Mammary epithelial cell (primary cell): ENCODE measurements at places on chromosomes 11 and 22. TPM values are rescaled to one million over a fixed set of nuclear protein-coding genes. Genes with fewer than 3 reads are reported as not detected.

- DNase-seq: no peak
These were observed 4.1 kb downstream of the ST3GAL4 start for GRCh38 chr11:126359431-126360048.

- peak; percentile 35 for DNase-seq
These were observed 747 bp downstream of the NXF1 start for GRCh38 chr11:62804310-62805075.

DNA sequence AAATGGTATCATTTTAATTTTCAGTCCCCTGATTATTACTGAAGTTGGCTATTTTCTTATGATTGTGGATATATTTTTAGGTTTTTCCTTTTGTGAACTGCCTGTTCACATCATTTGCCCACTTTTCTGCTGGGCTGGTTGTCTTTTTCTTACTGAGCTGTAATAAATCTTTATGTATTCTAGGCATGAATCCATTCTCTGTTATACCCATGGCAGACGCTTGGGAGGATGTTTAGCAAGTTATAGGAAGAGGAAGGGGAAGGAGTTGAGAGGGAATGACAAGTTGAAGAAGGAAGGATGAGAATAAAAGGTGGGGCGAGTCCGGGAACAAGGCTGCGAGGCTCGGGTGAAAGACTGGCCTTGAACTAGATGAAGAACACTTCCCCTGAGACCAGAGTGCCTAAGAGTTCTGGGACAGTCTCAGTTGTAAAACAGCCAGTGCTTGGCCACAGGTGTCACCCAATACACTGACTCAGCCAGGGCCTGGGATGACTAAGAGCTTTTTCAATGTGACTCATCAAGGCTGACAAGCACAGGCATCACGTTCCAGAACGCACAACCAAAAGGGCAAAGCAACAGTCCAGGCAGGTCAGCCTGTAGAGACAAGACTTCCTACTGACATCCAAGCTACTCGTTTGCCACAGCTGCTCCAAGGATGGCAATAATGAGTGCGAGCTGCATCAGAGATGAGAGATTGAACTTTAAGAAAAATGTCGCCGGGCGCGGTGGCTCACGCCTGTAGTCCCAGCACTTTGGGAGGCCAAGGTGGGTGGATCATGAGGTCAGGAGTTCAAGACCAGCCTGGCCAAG is 35.2 kb downstream of the LRFN4 start:
- peak; percentile 98 for DNase-seq

- DNase-seq: no peak
These were observed 153.8 kb downstream of the CACNA1I start for GRCh38 chr22:39724390-39724789.

The ZC3H12C gene
- total RNA-seq: 16.0 TPM

DNA sequence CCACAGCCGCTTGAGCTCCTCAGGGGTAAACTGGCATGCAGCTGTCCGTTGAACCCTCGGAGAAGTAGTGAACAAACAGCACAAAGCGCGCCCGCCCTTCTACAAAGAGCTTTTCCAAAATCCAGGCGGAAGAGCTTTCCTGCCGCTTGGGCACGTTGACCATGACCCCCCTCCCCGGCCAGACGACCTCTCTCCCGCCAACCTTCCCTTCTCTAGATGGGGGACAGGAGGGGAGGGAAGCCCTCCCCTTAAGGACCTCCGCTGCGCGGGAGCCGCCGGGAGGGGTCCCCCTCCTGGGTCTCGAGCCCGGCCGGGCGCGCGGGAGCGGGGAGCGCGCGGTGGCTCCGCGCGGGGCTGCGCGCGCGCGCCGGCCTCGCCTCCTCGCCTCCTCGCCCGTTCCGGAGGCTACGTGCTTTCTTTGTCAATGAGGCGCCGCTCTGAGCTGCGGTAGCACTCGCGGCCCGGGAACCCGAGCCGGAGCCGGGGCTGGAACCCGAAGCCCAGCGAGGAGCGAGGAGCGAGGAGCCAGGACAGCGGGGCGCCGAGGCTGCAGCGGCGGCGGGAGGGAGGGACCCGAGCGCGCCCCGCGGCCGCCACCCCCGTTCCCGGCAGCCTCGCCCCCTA is 118.6 kb downstream of the HIPK3 start:
- peak; percentile 51 for DNase-seq

DNA sequence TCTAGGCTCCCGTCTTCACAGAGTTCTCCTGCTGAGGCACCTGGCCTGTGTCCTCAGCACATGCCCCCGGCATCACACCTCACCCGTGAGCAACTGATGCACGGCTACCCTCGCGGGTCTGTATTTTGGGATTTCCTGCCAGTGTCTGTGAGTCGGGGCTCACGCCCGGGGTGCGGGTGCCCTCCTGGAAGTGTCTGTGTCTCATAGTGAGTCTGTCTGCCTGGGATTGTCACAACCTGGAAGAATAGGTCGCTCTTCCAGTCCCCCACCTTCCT is 11.4 kb downstream of the BRSK2 start:
- no peak for DNase-seq

The TRIM29 gene
- 204 and 256 TPM in 2 replicates for total RNA-seq

DNA sequence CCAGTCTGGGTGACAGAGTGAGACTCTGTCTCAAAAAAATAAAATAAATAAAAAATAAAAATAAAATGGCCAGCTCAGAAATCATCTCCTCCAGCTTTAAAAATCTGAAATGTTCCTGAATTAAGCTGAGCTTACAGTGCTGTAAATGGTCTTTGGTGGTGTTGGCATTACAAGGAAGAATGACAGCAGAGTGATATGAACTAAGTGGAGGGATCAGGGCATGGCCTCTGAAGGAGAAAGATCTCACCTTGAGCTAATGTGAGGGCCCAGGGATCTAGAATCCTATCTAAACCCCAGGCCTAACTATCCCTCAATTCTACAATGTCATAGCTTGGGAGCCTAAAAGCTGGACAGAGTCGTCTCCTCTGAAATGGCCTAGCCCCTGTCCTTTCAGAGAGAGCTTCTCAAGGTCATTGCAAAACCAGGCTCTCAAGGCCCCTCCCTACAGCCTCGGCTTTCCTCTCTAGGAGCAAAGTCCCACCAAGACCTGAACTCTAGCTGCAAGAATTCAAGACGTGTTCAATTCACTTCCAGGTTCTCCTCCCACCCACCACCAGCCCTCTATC is 345.4 kb downstream of the BUD13 start:
- no peak for DNase-seq

- peak; percentile 23 for DNase-seq
These were observed 36.5 kb downstream of the LRRC74B start for GRCh38 chr22:21082248-21082647.

DNA sequence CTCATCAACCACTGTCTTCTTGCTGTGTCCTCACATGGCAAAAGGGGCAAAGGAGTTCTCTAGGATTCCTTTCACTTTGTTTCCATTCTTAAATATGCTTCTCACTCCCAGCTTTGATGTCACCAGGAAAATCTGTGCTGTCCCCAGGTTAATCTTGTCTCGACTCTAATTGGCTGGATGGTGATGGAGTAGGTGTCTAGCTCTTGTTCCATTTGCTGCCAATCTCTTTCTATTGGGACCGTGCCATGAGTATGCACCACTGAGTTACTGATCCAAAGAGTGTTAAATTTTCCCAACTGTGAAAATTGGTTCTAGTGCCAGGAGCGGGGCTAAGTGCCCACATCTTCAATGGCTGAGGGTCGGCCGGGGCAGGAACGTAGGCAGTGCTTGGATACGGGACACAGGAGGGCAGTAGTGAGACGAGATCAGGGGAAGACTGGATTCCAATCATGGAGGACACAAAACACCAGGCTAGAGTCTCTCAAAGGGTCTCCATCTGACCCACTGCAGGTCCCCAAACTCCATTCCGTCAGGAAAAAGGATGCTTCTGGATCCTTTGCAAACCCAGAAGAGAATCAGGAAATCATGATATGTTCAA is 47.7 kb upstream of the CSNK2A3 start:
- no peak for DNase-seq

GRCh38 chr11:84480131-84480530 is 1147.0 kb downstream of the DLG2 start:
- DNase-seq: no peak

DNA sequence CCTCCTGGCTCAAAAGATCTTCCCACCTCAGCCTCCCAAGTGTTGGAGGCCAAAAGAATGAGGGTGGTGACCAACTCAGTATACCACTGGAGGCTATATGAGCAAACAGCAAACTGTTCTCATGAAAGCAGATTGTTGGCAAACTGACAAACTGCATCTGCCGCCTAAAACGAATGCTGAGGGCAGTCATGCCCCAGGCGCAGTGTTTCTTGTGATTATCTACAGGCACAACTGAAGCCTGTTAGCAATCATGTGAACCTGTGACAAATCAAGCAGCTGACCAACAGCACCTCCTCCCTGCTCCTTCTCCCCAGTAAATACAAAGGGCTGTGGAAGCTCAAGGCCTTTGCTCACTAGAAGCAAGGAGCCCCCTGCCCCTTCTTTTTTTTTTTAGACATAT is 47.8 kb downstream of the BTBD10 start:
- peak; percentile 12 for DNase-seq

DNA sequence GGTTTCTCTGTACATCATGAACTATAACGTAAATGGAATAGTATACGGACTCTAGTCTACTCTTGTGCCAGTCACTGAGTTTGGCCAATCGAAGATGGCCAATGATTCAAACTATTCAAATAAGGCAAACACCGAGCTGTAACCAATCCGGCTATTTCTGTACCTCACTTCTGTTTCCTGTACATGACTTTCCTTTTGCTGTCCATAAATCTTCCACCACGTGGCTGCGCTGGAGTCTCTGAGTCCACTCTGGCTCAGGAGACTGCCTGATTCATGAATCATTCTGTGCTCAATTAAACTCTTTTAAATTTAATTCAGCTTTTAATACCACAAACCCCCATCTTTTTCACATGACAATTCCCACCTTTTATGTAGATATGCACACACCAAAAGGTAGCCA is 1.5 kb upstream of the JAML start:
- no peak for DNase-seq

DNA sequence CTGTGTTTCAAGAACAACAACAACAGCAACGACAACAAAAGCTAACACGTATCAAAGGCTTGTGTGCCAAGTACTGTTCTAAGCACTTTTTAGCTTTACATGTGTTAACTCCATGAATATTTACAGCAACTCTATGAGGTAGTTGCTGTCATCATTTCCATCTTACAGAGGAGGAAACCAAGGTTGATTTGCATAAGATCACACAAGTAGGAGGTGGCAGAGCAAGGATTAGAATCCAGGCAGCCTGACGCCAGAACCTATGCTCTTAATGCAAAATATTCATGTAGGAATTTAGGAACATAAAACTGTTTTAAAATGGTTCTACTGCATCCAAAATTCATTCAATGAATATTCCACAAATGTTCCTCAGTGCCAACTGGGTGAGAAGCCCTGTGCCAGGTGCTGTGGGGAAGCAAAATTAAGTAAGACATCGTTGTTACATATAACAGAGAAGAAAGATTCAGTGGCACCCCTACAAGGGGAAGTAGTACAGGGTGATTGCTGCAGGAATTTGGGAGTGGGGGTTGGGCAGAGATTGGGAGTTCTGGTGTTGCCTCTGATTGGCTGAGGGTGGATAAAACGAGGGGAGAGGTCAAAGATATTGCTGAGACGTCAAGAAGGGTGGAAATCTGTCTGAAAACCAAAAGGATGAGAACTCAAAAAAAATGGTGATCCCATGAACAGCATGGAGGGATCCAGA is 86.1 kb upstream of the ARHGAP20 start:
- DNase-seq: no peak

- DNase-seq: no peak
These were observed 82.1 kb downstream of the ARHGAP42 start for GRCh38 chr11:100769165-100769564.

- DNase-seq: no peak
These were observed 97.9 kb downstream of the SPATA19 start for GRCh38 chr11:133747409-133747808.

DNA sequence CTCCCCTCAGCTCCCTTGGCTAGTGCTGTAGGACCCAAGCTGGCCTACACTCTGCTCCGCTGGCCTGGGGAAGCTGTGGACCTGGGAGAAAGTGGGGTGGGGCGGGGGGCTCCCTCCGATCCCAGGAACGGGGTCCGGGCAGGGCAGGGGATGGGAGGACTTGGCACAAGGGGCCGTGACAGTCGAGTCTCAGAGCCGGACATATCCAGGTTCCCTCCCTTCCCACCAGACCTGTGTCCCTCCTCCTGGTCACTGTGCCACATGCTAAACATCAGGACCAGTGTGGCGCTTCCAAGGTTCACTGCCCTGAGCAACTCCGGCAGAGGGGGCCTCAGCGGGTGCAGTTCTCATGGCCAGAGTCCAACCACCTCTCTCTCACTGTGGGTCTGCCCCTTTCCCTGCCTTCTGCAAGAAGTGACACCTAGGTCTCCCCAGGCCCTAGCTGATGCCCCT is 2.0 kb downstream of the DUSP8 start:
- no peak for DNase-seq

- DNase-seq: no peak
These were observed 55.0 kb upstream of the EMID1 start for GRCh38 chr22:29150701-29151100.

- DNase-seq: peak; percentile 44
These were observed 89.8 kb downstream of the ALX4 start for GRCh38 chr11:44219830-44220796.

The TEX54 gene
- total RNA-seq: not detected
